ENCODE measurements at places on chromosomes 4 and X.

DNA sequence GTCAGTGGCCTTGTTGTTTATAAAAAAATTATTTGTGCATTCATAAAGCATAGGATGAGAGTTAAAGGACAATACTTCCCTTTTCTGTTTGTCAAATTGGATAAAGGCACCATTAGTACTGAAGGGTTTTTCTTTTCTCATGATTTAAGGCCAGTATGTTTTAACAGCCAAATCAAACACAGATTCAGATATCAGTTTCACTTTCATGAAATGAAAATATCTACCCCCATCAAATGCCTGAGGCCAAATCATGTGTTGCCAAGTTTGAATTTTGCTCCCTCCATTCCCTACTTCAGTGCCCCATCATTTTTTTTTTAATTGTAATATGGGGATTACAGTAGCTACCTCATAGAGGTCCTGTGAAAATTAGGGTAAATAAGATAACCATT lies 745.9 kb downstream of the RPA4 start:
- DNase-seq = no peak

- DNase-seq = peak; percentile 35
Observed at GRCh38 chr4:99723612-99724011, 66.0 kb upstream of the C4orf54 start.

DNA sequence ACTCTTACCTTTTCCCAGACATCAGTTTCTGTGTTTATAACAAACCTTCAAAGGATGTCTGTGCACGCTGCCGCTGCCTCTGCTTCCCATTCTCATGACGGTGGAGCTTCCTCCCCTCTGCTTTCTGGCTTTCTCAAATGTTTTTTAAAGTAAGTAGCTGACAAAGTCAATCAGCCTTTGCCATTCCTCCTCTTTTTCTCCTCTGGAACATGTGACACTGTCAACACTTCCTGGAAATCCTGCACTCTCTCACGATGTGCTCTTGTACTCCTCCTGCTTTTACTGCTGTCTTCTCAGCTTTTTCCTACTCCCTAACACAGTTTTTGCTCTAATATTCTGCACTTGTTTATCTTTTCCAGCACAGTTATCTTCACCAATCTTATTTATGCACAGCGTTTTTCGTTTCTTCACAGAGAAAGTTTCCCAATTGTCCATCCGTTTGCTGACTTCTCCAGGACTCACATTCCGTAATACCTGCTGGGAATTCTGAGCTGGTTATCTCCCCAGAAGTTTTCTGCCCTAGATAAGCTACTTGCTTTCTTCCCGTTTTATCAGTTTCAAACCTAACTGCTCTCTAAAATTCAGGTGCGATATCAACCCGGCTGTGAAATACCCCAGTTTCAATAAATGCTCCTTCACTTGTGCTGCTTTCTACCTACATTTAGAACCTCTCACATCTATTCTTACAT lies 465.6 kb upstream of the AGA start:
- no peak for DNase-seq

DNA sequence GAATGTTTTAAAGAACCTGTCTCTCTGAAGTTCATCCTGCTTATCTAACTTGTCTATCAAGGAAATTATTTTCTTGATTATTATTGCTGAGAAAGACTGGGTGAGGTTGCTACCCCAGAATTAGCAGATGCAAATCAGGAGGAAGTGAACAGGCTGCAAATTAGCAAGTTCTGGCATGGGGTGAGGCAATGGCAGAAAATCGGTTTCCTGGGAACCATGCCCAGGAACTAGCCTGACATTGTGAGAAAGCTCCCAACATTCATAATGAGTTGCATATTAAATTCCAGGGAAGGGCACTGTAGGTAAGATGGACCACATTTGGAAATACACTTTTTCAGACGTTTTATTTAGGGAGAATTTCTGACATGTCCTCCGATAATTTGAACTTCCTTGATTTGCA lies 11.6 kb downstream of the ARSF start:
- no peak for DNase-seq

DNA sequence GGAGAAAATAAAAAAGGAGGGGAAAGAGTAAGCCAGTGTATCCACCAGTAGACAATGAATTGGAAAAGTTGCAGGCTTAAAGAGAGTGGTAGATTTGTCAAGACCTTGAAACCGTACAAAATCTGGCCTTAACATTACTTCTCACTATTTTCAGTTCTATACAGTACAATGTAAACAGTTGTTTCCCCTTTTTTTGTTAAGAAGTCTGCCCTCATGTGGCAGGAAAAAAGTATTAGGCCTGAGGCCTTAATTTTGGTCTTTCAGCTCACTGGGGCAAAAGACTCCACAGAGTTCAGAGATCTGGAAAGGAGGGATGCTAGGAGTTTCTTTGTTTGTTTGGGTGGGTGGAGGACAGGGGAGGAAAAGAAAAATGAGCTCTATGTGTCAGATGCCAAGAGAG lies 92.8 kb upstream of the CCDC160 start:
- DNase-seq = no peak

DNA sequence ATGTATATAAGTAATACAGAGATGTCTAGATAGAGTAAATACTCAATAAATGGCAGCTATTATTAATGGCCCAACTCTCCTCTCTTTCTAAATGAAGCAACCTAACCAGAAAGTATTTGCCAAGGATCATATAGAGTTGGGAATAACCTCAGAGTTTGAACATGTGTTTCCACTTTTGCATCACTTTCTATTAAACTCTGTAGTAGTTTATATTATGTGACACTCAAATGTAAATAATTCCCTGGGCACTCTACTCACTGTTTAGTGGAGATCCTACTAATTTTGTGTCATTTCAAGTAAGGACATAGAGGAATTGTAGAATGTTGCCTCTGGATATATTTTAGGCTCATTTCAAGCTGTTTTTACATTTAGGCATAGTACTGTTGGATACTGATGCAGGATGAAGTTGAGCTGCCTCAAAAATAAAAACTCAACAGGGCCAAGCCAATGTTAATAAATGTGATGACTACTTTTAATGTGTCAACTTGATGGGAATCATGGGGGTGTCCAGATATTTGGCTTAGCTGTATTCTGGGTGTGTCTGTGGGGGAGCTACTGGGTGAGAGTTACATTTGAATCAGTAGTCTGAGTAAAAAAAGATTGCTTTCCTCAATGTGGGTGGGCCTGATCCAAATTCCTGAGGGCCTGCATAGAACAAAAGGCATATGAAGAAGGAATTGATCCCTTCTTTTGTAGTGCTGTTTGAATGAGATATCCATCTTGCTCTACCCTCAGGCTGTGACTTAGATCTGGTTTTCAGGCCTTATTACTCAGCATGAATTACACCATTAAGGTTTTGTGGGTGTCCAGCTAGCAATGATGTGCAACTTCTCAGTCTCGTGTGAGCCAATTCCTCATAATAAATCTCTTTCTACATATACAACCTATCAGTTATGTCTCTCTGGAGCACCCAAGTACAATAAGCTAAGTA lies 1368.2 kb downstream of the STIM2 start:
- no peak for DNase-seq

GRCh38 chrX:44072631-44073030 lies 99.4 kb upstream of the NDP start:
- DNase-seq = no peak

DNA sequence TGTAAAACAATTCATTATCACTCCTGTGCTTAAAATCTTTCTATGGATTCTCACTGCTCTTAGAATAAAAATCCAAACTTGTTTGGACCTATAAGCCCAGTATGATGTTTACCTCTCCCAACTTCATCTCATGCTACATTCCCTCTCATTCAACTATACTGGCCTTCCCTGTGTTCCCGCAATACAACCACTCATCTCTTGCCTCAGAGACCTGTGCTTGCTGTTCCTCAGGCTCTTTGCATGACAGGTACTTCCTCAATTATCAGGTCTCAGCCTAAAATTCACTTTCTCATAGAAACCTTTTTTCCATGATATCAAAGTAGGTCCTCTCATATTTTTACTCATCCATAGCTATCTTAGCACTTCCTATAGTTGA lies 71.7 kb downstream of the ENOX2 start:
- no peak for DNase-seq

- DNase-seq = no peak
Observed at GRCh38 chrX:111376897-111377578, 35.0 kb downstream of the DCX start.

- DNase-seq = no peak
Observed at GRCh38 chr4:110020139-110020538, 107.5 kb downstream of the EGF start.

GRCh38 chrX:37349221-37350033 lies at the start of gene PRRG1:
Gene PRRG1, plus strand, starts transcription at chrX:37349364. Its CDS starts 56,886 bp downstream, at chrX:37406250.
- no peak for DNase-seq

- no peak for DNase-seq
Observed at GRCh38 chr4:121150003-121150402, 14.1 kb downstream of the TNIP3 start.

DNA sequence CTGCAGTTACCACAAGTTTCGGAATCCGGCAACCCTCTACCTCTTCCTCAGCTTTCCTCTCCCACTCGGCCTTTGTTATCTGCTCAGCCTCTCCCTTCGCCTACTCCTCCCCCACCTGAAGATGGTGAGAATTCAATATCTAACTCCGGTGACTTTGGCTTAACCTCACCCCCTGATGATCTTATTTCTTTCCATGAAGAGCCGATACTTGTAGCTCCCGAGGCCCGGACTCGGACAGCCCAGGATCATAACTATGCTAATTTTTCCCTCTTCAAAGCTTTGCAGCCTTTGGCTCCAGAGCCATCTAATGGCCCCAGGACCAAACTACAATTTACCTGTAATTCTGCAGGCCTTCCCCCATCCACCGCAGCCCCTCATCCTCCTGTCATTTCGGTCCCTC lies 32.0 kb upstream of the MGST2 start:
- no peak for DNase-seq

- no peak for DNase-seq
Observed at GRCh38 chr4:140099983-140100382, 54.0 kb downstream of the MAML3 start.

- no peak for DNase-seq
Observed at GRCh38 chr4:158644356-158644755, 27.3 kb downstream of the C4orf46 start.

- no peak for DNase-seq
Observed at GRCh38 chrX:38699696-38700095, 101.6 kb upstream of the MID1IP1 start.

Measured in activated T-cell treated with anti-CD3 and anti-CD28 coated beads, Interleukin-2, amount 50 U/mL, for 48 hours (primary cell).